GM13976 (cell line): ENCODE measurements at places on chromosomes 11 and 22.

- no peak for DNase-seq
Observed at GRCh38 chr11:128022007-128022368, 565.4 kb downstream of the ETS1 start.

- DNase-seq, result no peak
Observed at GRCh38 chr11:132427611-132428010, 1057.2 kb downstream of the NTM start.

DNA sequence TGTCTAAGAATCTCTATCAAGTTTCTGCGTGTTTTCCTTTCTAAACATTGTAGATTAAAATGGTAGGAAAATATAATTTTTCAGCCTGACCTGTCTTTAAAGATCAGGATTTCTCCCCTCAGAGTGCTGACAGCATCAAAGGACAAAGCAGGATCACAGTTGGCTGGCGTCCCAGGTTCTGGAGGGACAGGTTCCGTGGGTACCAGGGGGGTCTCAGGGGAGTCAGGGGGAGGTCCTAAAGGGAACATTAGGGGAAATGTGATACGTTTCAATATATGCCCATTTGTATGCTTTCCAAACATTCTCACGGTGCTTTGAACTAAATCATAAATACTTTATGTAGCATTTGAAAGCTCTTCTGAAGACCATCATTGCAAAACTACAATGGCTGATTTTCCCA is 3.4 kb downstream of the MMP3 start:
- DNase-seq, result no peak

- DNase-seq, result no peak
Observed at GRCh38 chr11:32450372-32450771, 15.0 kb upstream of the WT1 start.

DNA sequence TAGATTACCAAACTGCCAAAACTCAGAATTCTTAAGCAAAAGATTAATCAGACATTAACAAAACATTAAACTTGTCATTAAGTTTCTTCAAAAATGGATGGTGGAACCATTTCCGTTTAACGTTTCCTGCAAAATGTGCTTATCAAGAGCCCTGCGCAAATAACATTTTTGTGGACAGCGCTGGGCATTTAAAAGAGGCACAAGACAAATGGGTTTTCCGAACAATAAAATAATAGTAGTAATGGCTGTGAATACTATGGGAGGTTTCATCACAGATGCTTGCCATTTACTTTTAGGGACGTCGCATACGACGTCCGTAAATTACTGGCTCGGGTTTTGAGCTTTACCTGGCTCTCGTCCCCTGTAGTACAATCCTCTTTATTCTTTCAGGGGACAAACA is 1.1 kb downstream of the NPAT start:
- no peak for DNase-seq

DNA sequence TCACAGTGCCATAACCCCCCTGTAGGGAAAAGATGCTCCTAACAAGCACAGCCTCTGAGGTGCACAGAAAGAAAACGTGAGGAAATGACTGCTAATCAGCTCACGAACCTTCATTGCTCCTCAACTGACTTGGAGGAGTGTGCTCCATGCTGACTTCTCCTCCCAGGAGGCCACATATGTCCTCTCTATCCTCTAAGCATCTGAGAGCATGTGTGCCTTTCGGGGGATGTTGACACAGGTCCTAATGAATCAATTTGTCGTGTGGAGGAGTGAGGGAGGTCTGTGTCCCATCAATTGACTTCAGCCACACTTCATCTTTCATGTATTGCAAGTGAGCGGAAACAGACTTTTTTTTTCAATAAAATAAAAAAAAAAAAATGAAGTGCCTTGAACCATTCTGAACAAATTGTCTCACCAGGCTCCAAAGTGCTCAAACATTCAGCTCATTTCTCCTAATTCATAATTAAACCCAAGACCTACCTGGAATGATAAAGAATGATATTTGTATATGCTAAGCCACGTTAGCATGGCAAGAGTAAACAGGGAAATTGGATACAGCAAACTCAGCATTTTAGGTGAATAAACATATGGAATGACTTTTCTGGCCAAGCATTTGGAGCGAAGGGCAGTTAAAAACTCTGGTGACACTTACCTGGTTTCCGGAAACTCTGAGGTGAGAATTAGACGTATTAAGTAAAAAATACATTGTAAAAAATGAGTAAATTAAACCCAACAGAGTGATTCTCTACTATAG is 317.6 kb upstream of the FAT3 start:
- no peak for DNase-seq

- no peak for DNase-seq
Observed at GRCh38 chr11:58765078-58765477, 33.3 kb upstream of the GLYAT start.

DNA sequence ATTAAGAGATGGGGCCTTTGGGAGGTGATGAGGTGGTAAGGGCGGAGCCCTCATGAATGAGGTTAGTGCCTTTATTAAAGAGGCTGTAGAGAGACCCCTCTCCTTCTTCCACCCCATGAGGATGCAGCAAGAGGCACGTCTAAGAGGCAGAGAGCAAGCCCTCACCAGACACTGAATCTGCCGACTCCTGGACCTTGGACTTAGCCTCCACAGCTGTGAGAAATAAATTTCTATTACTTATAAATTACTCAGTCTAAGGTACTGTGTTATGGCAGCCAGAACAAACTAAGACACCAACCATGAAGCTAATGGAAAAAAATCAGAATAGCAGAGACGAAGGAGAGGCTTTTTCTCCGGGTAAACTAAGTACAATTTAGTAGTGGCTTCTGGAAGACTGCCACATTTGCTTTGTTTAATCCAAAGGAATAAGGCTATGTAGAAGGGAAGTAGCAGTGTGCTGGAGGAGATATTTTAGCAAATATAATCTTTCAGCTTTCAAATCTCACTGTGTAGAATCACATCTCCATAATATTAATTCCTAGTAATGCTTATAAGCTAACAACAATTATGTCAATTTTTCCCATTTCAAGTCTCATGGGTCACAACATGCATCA is 12.3 kb upstream of the SIK2 start:
- no peak for DNase-seq

DNA sequence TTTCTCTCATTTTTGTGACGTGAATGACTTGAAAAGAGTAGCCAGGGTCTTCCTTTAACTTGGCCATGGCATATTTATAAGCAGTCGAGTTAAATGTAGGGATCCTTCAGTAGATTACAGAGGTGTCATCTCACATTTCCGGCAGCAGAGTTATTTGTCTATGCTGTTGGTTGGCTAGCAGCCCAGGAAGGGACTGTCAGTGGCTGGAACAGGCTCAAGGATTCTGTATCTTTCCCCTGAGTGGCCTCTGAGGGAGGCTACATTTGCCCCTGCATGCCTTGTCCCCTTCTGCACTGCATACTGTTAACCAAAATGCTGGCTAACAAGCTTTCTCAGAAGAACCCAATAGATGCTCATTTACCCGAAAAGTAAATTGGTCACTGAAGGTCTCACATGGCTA is 187.6 kb downstream of the PGR start:
- DNase-seq, result no peak

- DNase-seq, result peak; percentile 62
Observed at GRCh38 chr11:128720522-128720985, 26.7 kb downstream of the FLI1 start.

DNA sequence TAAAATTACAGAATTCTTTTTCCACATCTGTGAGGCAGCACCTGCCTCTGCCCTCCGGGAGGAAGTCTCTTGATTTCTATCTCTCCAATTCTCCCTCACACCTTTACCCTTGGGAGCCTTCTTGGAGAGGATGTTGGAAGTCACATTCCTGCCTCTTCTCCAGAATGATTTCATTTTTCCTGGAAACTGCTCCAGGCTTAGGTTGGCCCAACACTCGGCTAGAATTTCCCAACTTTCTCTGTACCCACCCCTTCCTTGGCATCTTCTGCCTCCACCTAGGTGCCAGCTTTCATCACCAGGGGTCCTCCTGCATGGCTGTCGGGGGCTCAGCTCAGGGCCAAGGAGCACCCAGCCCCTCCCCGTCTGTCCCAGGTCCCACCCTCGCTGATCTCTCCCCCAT is 43.2 kb downstream of the SLCO2B1 start:
- no peak for DNase-seq

DNA sequence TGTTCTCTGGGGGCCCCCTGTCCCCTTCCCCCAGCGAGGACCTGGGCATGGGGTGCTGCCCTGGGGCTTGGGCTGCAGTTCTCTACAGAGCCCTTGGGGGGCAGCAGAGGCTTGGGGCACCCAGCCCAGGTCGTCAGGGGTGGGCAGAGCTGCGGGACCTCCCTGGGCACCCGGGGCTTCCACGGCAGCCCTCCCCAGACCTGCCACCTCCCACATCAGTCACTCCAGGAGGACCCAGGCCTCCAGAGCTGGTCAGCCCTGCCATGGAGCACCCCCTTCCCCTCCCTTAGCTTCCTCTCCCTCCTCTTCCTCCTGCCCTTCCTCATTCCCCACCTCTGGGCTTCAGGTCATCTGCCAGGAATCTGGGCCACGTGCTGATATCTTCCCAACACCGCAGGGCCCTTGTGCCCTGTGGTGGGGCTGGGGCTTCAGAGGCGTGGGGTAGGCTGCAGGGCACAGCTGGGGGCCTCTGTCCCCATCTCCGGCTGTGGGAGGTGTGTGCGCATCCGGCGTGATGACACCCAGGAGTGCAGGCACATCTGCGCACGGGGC is 5.8 kb downstream of the TSPAN4 start:
- peak; percentile 88 for DNase-seq

GRCh38 chr11:102704841-102705240 is 728 bp downstream of the MMP27 start:
- no peak for DNase-seq

DNA sequence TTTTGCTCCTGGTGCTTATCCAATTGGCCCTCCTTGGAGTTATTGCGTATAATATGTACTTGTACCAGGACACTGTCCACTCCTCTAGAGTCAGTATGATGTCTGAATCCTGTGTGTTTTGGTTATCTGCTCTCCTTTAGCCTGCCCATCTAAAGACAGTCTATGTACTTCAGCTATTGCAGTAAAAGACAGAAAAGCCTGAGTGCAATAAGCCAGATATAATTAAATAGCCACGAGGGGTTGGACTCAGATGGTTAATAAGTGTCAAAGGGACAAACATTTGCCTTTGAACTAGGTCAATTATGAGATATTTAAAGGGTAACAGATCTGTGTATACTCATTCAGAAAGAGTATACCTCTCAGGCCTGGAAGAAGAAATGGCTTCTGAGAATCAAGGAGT is 406.7 kb downstream of the LUZP2 start:
- DNase-seq, result no peak

GRCh38 chr22:27790376-27791158 is 11.0 kb downstream of the MN1 start:
- no peak for DNase-seq

DNA sequence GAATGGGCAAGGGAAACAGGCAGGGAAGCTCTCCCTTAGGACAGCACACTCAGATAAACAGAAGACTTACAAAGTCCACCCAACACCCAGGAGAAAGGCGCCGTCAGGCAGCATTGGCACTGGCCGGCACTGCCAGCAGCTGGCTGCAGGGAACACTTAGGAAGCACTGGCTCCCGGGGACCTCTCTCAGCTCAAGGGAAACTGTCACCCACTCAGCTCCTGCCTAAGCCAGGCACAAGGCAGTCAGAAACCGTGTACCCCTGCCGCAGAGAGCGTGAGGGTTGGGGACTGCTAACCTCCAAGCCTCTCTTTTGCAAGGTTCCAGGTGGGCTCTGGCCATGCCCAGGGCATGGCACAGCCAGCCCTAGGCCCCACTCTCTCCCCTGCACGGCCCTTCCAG is 64.7 kb downstream of the DGCR2 start:
- DNase-seq, result peak; percentile 6

DNA sequence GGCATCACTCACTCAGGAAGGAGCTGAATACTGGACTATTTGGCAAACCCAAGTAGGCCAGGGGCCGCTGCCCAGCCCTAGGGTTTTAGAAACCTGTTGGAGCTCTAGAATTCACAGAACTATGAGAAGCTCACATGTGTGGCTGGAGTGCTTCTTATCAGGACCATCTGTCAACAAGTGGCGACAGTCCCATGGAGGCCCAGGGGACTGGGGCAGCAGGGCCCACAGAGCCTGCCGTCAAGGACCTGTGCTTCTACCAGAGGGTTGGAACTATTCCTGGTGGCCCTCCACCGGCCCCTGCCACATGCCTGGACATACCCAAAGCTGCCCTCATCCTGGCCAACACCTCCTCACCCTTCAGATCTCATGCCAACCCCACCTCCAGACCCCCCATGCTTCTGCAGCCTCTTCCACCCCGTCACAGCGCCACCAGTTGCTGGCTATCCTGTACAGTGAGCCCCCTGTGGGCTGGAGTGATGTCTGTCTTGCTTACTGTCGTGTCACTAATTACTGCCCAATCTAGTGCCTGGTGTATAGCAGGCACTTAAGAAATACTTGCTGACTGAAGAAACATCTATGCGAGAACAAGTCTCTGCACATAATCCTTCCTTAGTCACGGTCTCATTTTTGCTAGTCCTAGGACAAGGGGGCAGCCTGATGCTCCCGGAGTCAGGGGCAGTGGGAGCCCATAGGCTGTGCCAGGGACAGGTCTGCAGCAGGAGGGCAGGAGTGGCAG is 27.2 kb upstream of the RASL10A start:
- no peak for DNase-seq

DNA sequence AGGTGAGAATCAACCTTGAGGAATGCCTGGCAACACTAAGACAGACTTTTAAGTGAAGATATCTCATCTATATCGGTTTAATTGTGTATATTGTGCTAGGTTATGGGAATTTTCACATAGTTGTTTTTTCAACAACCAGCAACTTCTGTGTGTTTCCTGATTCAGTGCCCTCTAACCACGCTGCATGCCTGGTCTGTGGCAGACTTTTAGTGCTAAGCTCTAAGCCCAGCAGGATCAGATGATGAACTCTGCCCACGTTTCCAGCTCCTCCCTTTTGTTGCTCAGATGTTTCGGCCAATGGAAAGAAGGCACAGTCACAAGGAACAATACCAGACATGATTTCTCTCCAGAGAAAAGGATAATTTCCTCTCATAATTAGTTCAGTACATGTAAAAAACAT is 1.4 kb upstream of the VWA5A start:
- no peak for DNase-seq

- no peak for DNase-seq
Observed at GRCh38 chr11:2940921-2941821, 12.0 kb upstream of the PHLDA2 start.

DNA sequence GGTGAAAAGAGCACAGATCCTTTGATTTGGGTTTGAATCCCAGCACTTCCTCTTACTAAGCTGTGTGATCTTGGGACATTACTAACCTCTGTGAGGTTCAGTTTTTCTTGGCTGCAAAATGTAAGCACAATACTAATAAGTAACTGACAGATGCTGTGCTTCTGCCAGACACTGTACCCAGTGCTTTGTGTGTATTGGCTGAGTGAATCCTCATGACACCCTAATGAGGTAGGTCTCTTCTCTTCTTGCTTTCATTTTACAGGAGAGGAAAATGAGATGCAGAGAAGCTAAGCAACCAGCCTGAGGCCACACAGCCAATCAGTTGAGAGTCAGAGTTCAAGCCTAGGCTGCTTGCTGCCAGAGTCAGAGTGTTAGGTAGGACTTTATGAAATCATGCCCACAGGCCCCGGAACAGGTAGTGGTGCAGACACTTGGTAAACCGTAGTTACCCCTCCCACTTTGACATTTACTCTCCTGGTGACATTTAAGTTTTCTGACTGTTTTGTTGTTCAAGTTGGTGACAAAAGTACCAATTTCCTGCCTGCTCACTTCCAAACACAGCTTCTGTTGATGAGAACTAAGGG is 21.2 kb downstream of the PTPRJ start:
- peak; percentile 39 for DNase-seq

GRCh38 chr11:112285841-112286311 is 25.2 kb upstream of the PLET1 start:
- DNase-seq, result no peak

- no peak for DNase-seq
Observed at GRCh38 chr22:23263651-23264555, 83.6 kb downstream of the BCR start.

- no peak for DNase-seq
Observed at GRCh38 chr22:46569055-46569847, 31.8 kb upstream of the CELSR1 start.
